NCI-H524 treated with DMSO at 0.1 percent for 48 hours (cell line): ENCODE measurements at places on chromosomes 12 and 14.

- DNase-seq, result no peak
Observed at GRCh38 chr12:127819056-127819455, 447.9 kb upstream of the TMEM132C start.

DNA sequence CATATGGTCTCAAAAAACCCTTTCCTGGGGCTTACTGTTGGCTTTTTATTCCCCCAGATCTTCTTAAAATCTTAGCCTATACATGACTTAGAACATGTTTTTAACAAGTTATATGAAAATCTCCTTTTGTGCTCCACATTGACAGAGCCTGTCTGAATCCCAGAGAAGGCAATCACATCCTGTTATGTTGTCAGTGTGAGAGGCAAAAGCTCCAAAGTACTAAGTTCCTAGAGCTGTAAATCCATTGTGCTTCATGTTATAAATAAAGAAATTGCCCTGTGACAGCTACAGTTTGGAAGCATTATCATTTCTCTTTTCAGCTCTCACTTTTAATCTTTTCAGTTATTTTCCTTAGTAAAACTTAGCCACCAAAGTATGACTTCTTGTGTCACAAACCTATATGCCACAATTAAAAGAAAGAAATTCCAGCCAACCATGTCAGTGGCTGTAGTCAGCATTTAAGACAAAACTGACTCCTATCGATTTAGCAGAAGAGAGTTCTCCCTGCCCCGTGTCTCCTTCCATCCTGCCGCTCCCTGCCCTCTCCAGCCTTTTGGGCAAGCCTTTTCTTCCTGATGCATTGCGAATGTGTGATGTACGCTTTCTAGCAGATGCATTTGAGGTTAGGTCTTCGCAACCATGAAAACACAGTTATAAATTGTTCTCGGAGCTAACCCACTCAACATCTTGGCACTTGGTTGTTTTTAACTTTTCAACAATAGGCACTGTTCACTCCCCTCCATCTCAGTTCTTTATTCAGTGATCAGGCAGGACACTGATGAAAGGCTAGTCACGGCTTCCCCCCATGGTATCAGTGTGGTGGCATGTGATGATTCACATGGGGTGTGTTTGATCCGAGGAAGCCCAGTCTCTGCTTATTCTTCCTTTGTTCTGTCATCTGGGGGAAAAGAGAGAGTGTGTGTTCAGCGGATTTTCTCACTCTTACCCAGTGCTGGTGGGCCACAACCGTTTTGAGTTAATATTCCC lies 143.5 kb downstream of the SSPN start:
- no peak for DNase-seq

DNA sequence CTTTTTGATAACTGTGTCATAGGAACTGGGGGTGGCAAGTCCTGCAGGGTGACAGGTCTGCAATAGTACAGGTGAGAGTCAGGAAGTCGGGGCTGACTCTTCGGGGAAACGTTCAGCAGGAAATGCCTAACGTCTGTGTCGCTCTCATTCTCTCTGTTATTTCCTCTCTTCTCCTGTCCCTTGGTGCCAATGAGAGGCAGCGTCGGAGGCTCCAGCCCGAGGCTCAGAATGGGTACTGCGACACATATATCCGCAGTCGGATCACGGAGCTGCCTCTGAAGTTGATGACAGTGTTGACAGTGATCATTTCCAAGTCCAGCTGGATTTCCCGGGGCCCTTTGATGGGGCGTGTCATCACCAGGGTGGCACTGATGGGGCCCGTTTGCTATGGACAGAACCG lies 2.7 kb upstream of the TC2N start:
- DNase-seq, result no peak

DNA sequence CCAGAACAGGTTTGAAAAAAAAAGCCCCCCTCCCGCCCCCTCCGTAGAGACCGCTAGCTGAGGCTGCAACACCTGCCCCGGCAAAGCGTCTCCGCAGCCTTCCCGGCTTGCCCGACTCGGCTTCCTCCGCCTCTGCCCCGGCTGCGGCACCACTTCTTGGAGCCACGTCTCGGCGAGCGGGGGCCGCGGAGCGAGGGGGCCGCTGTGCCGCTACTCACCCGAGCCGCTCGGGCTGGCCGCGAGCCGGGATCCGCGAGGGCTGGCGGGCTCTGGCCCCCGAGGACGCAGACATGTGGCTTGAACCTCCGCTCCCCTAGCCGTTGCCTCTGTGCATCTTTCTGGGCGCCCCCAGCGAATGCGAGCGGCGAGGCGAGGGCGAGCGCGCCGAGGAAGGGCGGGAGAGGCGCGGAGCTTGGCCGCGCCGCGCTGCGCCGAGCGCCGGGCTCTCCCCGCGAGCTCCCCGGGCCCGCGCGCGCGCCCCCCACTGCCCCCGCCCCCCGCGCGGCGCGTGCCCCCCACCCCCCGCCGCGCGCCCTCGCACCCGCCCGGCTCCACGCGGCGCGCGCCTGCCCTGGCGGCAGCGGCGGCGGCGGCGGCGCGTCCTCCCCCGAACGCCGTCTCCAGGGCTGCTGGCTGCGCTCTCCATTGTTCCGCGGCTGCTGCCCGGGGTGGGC lies 249.5 kb downstream of the APAF1 start:
- DNase-seq, result no peak

DNA sequence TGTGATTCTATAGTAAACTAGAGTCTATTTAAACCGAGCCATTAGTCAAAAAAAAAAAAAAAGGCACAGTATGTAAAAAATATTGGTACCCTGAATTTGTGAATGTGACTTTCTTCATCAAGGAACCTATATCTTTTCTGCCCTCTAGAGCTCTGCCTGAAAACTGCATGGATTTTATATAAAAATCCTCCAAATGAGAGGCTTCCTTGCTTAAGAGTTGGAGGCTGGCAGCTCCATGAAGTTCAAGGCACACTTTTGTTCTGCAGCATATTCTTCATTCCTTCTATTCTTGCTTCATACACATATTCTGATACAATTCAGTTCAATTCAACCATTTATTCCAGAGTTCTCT lies 23.1 kb upstream of the NKX2-8 start:
- DNase-seq, result peak; percentile 32

- no peak for DNase-seq
Observed at GRCh38 chr14:81594012-81594411, 60.4 kb upstream of the SEL1L start.

DNA sequence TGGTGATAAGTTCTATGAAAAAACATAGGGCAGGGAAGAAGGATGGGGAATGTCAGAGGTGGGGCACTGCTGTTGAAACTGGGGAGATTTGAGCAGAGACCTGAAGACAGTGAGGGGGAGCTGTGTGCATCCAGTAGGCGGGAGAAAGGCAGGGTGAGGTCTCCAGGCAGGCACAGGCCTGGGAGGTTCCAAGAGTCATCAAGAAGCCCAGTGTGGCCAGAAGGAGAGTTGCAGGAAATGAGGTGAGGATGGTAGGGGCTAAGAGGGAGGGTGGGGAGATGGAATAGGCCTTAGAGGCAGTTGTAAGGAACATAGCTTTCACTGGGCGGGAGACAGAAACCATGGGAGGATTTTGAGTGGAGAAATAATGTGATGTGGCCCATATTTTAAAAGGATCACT lies 341.8 kb downstream of the GLT1D1 start:
- DNase-seq, result no peak

- no peak for DNase-seq
Observed at GRCh38 chr14:31568671-31569070, 7.5 kb downstream of the NUBPL start.

DNA sequence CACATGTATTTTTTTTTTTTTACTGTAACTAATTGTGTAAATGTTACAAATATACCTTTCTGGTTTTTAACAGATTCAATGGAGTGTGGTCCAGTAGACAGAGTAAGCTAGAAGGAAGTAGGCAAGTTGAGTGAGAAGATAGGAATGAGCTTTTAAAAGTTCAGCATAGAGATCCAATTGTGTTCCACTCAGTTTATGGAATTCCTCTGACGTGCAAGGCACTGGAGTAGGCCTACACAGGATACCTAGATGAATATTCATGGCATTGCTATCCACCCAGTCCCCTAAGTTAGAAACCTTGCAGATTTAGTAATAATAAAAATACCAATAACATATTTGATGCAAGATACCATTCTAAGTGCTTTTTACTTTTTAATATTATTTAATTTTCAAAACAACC lies 225.6 kb upstream of the ARID2 start:
- no peak for DNase-seq

DNA sequence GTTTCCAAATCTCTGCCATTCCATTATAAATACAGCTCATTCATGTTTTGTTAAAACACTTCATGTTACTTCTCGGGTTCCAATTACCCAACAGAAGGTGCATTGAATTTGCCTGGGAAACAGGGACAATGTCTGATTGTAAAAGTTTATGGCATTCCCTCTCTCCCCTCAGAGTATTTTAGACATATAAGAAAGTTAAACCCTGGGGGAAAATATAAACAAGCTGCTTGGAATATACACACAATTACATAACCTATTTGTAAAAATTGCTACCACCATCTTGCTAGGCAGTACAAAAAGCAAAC lies 60.0 kb downstream of the BTG1 start:
- no peak for DNase-seq

DNA sequence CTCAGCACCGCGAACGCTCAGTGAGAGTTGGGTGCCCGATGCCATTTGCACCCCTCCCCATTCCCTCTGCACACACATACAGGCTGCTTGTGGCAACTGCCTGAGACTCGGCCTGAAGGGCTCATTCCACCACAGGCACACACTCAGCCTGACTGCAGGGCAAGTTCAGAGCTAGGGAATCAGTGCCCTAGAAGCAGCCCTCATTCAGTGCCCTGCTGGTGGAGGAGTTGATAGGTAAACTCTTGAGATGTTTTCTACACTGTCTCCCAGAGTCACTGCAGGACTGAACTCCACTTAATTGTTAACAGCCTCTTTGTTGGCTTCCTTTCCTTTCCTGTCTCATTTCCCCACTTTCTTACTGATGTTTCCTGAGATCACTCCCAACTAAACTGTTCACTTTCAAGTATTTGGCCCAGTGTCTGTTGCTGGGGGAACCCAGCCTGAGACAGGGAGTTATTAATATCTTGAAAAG lies 16.9 kb downstream of the PPP1R36 start:
- DNase-seq, result no peak

GRCh38 chr12:64916411-64917261 lies 92.2 kb downstream of the TBC1D30 start:
- DNase-seq, result no peak

DNA sequence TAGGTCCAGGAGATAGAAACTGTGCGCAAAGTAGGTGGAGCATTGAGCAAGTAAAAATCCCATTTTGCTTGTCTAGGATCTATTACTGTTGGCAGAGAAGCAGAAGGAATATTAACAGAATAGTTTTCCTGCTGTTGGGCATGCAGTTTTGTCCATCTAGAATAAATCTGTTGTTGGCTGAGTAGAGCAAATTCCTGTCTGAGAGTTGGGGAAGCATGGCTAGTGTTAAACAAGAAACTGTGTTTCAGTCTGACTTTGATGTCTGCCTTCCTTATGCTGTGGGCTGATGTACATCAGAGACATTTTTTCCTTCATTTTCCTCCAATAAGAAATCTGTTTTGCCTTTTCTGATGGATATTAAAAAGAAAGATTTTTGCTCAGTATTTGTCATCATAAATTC lies 98.2 kb downstream of the RAD52 start:
- DNase-seq, result no peak

GRCh38 chr12:39752482-39753137 lies 133.0 kb upstream of the ABCD2 start:
- DNase-seq, result no peak

- no peak for DNase-seq
Observed at GRCh38 chr12:124110372-124110883, 137.4 kb downstream of the ZNF664 start.

- no peak for DNase-seq
Observed at GRCh38 chr12:94807951-94808350, 157.6 kb upstream of the TMCC3 start.

- DNase-seq, result no peak
Observed at GRCh38 chr12:5567016-5567725, 135.3 kb downstream of the NTF3 start.

- no peak for DNase-seq
Observed at GRCh38 chr12:22306311-22306710, 28.2 kb downstream of the ST8SIA1 start.

- no peak for DNase-seq
Observed at GRCh38 chr14:103561381-103562178, 877 bp downstream of the BAG5 start.

- DNase-seq, result no peak
Observed at GRCh38 chr12:39127401-39127800, 222.0 kb upstream of the CPNE8 start.

GRCh38 chr12:61384511-61384910 lies 875.7 kb upstream of the USP15 start:
- no peak for DNase-seq

DNA sequence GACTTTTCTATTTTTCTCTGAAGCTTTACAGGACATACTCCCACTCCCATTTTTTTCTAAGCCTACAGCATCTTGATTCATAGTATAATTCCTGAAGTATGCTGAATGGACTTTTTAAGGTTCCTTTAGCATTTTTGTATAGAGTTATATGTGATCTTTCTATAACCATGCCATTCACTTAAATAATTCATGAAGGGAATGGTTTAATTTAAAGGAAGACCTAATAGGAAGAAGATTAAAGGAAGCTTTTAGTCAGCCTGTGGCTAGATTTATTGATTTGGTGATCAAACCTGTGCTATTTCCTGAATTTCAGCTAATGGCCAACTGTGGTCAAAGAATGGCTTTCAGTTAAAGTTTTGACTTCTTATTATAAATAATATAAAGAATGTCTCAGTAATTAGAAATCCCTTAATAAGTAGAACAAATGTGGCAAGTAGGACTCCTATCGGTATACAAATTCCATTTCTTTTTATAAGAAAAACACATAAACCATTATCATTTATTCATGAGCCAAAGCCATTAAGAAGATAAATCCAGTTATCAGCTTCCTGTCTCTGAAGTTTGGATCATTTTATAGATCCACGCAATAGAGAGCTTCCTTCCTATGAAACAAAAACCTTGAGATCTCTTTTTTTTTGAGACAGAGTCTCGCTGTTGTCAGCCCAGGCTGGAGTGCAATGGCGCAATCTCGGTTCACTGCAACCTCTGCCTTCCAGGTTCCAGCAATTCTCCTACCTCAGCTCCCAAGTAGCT lies 4.0 kb upstream of the MAPK1IP1L start:
- no peak for DNase-seq

GRCh38 chr12:28507033-28507432 lies 316.8 kb downstream of the CCDC91 start:
- peak; percentile 80 for DNase-seq

DNA sequence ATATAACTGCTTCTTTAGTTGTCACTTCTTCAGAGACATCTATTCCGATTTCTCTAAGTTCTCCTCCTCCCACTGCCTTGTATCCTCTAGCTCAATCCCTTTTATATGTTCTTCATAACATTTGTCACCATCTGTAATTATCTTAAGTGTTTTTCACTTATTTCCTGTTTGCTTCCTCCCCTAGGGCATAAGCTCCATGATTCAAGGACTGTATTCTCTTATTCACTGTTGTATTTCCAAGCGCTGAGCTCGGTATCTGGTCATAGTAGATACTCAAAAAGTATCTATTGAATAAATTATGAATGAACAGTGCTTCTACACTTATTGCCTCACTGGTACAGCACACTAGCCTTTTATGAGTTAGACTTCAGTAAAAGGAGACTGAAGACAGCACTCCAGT lies 109.0 kb upstream of the TMPO start:
- no peak for DNase-seq

- no peak for DNase-seq
Observed at GRCh38 chr14:61528591-61529021, 166.7 kb upstream of the HIF1A start.

GRCh38 chr12:88351146-88351545 lies 209.0 kb downstream of the TMTC3 start:
- DNase-seq, result no peak

GRCh38 chr12:9731797-9732196 lies 1.1 kb downstream of the CLECL1 start:
- no peak for DNase-seq
